ENCODE measurements at places on chromosomes 4 and X. TPM values are rescaled to one million over a fixed set of nuclear protein-coding genes. Genes with fewer than 3 reads are reported as not detected.

DNA sequence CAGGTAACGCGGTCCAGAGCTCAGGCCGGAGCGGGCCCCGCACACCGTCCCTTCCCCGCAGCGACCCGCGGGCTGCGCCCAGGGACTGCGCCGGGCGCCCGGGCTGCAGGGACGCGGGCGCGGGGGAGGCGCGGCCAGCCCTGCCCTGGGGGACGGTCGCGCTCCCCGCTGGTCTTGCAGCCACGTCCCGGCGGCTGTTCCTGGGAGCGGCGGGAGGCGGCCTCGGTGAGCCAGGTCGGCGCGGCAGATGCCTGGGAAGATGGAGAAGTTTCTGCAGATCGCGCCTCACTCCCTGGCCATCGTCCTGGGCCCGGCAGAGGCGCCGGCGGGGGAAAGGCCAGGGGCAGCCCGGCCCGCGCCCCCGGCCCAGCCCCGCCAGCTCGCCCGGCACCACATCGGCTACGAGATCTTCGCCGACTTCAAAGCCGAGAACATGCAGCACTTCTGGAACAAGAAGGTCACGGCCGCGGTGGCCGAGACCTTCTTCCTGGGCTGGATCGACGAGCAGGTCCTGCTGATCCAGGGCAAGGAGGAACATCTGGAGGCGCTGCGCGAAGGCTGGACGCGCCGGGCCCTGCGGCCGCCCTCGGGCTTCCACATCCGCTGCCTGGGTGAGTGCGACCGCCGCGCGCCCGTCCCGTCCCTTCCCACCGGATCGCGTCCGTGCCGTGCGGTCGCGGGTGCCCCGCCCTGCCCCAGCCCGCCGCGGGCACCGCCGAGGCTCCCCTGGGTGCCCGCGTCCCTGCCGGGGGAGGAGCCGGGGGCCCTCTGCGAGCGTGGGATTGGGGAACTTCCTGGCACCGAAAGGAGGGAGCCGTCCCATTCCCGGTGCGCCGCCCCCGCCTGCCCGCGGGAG is 107.4 kb upstream of the STOX2 start:
- no peak for DNase-seq

GRCh38 chr4:24274381-24274941 is 309.9 kb downstream of the DHX15 start:
- DNase-seq: no peak

GRCh38 chr4:1533501-1534064 is 127.3 kb upstream of the NKX1-1 start:
- no peak for DNase-seq

DNA sequence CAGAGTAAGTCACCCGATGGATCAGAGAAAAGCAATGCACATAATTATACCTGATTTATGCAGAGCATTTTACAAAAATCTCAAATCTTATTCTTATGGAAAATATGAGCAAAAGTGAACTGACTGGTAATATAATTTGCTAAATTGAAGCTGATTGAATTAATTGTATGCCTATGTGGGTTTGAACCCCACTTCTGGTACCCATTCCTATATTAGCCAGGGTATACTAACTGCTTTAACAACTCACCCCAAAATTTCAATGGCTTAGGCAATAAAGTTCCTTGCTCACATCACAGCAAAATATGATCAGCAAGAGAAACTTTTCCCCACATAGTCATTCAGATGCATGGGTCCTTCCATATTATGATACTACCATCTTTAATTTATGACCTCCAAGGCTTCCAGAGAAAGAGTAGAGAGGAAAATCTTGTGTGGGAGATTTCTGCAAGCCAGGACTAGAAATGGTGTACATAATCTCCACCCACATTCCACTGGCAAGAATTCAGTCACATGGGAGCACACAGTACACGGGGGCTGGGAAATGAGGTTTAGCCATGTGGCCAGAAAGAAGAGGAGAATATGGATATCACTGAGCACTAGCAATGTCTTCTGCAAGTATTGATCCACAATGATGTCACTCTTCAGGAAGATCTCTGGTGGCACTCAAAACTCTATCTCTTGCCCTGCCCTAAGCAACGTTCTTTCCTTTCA is 640.7 kb downstream of the BCOR start:
- no peak for DNase-seq

DNA sequence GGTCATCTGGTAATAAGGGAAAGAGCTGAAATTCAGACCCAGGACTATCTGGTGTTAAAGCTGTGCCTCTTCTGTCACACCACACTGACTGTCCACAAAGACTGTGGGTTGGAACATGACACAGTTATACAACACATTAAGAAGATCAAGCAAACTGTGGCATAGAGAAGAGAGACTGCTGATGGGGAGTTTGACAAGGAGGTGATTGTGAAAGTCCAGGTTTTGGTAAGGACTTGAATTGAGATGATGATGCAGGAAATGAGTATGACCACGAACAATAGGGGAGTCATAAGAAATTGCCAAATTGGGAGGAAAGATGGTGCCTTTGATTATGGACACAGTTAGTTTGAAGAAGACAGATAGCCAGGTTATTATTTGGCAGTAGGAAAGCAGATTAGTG is 163.4 kb downstream of the PDGFRA start:
- no peak for DNase-seq

Gene CPE
- not detected for total RNA-seq

Gene USP26
- not detected for total RNA-seq

Gene RPA4
- 0.83 TPM for total RNA-seq

Gene TEX13B
- total RNA-seq: not detected

Gene SMIM31
- not detected for total RNA-seq
